GF-D8 (cell line): ENCODE measurements at places on chromosomes 11 and 22.

- no peak for DNase-seq
Observed at GRCh38 chr11:10386361-10386760, 68.7 kb upstream of the AMPD3 start.

DNA sequence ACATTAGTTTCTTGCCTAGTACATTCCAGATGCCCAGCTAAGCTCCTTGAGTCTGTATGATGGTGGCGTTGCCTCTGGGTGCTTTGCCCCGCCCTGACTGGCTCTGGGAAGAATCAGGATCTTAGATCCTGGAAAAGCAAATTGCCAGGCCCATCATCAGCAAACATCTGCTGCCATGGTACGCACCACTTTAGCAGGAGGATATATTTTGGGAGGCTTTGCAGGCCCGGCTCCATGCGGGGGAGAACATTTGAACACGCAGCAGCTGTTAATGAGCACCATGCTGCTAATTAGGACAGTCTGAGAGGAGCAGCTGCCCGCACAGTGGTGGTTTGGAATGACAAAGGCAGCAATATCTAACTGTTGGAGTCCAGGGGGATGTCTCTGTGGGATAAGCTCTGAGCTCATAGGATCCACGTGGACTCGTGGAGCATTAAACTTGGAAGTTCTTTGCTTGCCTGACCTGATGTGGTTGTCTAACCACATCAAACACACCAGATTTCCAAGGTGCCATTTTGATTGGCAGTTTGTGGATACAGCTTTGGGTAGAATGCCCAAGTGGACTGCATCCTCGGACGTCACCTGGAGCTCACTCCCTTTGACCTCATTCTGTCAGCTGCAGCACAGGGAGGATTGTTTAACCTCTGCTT is 217.0 kb upstream of the ZBED5 start:
- no peak for DNase-seq

DNA sequence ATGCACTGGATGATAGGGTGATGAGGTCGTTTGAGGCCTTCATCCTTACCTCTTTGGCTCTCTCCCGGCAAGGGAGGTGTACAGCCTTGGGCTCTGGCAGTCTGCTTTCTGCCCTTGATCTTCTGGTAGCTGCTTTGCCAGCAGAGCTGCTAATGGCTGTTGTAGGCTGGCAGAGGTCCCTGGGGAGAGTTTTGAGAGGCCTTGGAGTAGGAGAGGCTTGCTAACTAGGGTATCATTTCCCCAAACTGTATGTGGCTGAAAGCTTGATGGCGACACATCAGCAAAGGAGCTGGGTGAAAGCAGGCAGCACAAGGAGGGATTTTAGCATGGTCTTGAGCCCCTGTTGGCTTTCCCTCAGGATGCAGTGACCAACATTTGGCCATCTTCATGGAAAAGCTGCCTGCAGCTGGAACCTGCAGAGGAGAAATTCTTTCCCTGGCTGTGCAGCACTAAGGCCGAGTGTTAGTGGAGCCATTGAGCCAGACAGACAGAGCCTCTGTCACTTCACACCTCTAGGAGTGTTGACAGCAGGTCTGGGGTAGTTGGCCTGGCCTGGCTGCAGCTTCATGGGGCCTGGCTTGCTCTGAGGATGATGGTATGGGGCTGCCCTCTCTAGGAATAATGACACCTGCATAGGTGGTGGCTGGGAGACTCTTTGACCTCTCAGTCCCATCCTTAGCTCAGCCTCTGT is 3.5 kb upstream of the AMPD3 start:
- DNase-seq = no peak

DNA sequence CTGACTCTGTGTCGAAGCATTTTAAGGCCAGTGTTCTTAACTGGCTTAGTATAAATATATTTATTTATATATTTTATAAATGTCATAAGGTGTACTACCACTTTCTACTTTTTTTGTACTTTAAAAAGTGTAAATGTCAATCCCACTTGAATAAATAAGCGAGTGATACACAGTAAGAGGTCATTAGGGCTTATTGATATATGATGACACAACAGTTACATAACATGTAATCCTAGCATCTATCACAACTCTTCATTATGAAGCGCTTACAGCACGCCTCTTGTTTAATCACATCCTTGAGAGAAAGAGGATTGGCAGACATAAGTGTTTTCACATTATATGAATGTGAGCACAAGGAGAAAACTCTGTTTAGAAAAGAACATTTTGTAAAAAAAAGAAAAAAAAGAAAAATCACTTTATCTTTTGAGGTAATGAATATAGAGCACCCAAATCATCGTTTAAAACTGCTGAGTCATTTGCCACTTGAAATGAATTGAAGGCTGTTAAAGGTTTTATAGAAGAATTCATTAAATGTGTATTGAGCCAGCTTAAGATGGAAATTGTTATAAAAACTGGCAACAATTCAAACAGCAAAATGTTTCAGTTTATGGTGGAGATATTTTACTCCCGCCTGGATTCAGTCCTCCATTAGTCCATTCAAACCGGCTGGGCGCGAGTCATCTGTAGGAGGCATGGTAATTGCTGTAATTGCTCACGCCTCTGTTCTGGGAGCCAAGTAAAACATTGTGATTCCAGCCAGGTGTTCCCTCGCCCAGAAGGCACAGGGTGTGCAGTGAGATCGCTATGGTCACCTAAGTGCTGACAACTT is 627.3 kb upstream of the KIRREL3 start:
- no peak for DNase-seq

DNA sequence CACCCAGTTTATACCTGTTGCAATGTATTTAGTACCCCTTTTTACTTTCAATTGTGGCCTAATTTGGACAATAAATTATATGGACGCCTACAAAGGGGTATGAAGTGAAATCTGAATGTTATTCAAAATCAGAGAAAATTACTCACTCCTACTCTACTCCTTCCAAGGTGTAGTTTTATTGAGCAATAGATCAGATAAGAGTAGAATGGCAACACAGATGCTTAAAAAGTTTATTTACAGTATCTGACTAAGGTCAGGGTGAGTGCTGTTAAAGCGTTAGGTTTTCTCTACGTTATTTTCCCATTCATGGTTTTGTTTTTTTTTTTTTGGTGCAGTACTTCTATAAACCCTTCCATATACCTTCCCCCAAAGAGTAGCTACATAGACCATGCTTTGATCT is 805.6 kb downstream of the KCNA4 start:
- no peak for DNase-seq

DNA sequence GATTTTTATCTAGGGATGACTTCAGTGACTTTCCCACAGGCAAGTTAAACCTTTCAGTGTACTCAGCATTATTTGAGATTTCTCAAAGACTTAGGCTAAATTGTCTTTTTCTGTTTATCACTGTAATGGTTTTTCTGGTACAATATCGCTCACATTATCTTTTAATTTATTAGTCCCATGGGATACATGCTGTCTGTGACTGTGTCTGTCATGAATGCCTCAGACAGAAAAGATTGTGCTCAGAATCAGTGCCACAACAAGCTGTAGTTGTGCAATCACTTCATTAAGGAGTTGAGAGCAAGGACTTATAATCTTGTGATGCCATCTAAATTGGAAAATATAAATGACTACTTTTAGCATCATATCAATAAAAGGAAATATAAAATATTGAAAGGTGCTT is 2374.2 kb upstream of the RAG2 start:
- DNase-seq = no peak

- DNase-seq = no peak
Observed at GRCh38 chr11:86781546-86781945, 18.8 kb upstream of the PRSS23 start.

- no peak for DNase-seq
Observed at GRCh38 chr22:29691636-29692326, 28.0 kb upstream of the CABP7 start.
